ENCODE measurements at places on chromosomes 1 and 21.

DNA sequence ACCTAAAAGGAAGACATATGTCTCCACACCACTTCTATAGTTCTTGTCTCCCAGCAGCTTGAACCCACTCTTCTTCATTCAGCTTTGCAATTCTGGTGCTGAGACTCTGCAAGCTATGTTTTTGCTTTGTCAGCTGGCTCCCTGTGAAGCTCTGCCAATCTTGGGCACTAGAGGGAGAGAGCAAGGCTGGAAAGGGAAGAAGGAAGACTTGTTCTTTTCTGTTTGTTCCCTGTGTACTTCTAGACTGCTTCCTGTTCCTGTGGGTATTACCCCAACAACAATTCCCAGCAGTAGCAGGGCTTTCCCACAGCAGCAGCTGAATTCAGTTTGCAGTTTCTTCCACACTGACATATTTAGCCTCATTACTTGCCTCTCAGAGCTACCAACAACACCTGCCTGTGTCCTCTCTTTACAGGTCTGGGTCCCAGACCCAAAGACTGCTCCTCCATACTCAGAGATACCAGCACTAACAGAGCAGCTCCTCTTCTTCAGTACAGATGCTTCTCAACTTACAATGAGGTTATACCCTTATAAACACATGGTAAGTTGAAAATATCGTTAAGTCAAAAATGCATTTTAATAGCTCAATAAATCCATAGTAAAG lies 275.2 kb upstream of the NEGR1 start:
- DNase-seq: peak; percentile 19

DNA sequence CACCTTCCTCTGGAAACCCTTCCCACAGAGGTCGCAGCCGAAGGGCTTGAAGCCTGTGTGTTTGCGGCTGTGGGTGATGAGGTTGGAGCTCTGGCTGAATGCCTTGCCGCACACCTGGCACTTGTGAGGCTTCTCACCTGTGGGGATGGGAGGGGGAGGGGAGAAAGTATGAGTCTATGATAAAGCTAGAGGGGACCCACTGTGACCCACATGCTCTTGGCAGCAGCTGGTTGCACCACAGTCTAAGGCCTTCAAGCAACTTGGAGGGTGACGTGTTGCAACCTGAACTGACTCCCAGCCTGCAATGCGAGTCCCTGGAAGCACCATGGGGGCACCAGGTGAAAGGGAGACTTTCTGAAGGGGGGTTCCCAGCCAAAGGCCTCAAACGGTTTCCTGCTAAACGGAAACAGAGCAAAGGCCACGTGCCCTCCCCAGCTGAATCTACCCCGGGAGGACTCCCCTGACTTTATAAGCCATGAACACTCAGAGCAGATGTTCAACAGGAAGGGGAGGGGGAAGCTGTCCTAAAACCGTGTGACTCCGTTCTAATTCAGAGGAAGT lies 10.6 kb downstream of the GFI1 start:
- no peak for DNase-seq

GRCh38 chr1:93829061-93829460 lies 49.9 kb downstream of the DNTTIP2 start:
- DNase-seq: no peak

- DNase-seq: no peak
Observed at GRCh38 chr1:171841931-171842761, 848 bp downstream of the DNM3 start.

Measured in fibroblast of upper back skin (primary cell).